T-helper 2 cell (primary cell): ENCODE measurements at places on chromosomes 12 and 14.

DNA sequence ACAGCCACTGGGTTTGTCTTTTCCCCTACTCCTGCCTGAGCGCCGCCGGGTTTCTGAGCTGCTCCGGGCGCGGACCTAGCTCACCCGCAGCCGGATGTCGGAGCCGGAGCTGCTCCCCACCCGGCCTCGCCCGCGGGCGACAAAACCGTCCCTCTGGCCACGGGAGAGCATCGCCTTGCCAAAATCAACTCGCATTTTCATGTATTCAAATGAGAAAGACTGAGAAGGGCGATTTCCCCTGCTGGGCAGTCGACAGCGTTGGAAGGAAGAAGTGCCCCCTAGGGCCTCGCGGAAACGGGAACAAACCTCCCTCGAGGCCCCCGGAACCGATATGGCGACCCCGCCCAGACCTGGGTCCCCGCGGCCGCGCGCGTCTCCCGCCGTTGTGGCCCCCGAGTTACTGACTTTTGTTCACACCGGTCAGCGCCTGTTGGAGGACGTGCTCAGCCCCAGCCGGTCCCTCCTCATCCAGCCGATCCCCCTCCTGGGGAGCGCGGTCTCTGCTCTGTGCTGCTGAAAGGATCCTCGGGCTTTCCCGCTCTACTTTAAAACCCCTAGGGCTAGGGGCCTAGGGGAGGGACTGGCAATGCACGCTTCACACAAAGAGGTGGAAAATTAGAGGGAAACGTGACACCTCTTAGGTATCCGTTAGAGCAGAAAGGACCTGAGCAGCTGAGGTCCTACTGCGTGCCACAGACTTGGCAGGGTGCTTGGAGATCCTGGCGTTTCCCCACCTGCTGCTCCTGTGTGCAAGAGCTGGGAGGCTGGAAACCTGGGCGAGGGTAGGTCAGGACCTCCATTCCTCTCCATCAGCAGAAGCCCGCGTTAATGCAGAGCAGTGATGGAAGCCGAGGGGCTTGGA, 4.3 kb downstream of the TTC6 start:
- DNase-seq = no peak

DNA sequence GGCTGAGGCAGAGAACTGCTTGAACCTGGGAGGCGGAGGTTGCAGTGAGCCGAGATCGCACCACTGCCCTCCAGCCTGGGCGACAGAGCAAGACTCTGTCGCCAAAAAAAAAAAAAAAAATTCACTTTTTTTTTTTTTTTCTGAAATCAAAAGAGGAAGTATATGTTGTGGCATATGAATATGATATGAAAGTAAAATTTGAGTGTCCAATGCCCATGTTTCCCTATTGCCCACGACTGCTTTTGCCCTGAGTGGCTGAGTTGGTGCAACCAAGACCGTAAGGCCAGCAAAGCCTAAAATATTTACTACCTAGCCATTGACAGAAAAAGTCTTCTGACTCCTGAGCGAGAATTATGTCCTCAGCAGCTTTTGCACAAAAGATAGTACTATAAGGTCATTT, 101.7 kb upstream of the PARP11 start:
- DNase-seq = no peak

DNA sequence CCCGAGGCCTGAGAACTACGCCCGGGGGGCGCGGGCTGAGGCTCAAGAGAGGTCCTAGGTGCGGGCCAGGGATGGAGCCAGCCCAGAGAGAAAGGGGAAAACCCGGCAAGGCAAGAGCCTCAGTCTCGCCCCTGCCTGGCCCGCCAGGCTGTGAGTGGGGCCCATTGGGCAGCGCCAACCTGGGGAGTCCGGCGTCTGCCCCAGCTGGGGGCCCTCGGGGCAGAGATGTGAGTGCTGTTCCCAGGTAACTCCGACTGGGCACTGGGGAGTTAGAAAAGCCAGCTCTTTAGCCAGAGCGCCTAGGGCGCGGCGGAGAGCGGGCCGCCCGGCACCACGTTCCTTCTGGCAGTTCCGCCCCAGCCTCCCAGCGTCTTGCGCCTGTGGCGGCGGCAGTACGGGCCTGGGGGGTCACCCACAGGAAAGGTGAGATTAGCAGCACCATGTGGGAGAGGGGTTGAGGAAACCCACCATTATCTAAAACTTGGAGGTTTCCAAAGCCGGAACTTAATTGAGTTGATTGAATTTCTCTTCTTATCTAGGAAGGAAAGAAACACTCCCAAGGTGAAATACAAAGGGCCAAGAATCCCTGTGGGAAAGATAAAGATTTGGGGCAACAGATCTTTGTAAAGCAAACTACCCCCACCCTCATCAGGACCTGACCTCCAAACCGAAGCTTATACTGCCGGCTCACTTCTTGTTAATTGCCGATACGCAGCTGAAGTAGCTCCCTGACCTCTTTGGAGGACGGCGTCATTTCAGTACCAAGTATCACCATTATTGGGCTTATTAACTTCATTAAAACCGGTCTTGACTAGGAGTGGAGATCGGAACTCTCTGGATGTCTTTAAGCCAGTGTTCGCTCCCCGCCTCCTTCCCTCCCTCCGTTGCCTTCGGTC, 11.6 kb downstream of the OTX2 start:
- no peak for DNase-seq

GRCh38 chr12:97235102-97235501, 227.5 kb upstream of the RMST start:
- DNase-seq = no peak

DNA sequence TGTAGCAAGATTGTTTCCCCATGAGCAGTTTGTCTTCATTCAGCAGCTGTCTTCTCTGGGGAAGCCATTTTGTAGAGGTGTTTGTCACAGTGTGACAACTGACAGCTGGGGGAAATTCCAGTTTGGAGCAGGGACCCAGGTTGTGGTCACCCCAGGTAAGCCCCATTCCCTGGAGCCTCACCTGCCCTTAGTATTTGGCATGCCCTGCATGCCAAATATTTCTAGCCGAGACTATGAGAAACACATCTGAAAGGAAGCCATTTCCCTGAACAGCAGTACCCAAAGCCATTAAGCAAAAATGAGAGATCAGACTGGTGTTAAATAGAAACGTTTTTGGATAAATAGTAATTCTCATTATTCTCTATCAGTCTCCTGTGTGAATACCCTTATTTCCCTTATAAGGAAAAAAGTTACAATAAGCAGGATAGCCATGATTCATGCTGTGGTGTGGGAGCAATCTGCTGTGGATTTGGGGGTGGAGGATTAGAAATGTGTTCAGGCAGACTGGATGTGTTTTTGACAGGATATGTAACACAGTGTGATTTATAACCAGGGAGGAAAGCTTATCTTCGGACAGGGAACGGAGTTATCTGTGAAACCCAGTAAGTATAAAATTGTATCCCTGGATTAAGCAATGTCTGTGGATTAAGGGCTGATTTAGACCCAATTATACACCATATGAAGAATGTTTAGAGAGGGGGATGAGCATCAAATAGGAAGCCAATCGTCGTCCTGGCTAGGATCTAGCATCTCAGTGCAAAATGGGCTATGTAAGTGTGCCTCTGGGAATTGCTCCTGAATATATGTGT, 68.9 kb downstream of the DAD1 start:
- DNase-seq = no peak

DNA sequence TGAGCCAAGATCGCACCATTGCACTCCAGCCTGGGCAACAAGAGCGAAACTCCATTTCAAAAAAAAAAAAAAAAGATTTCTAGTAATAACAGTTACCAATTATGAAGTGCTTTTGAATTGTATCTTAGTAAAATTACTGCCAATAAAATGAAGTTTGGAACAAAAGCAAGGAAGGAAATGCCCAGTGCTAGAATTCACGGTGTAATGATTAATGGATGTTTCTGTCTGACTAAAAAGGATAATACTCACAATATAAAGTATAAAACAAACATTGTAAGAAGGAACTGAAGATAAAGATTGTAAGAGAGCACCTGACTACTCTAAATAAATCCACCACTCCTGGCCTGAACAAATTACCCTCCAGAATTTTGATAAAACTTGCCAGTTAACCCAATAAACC, 4.0 kb downstream of the TMEM116 start:
- no peak for DNase-seq

GRCh38 chr12:123111498-123112165, 39.3 kb downstream of the PITPNM2 start:
- DNase-seq = no peak

DNA sequence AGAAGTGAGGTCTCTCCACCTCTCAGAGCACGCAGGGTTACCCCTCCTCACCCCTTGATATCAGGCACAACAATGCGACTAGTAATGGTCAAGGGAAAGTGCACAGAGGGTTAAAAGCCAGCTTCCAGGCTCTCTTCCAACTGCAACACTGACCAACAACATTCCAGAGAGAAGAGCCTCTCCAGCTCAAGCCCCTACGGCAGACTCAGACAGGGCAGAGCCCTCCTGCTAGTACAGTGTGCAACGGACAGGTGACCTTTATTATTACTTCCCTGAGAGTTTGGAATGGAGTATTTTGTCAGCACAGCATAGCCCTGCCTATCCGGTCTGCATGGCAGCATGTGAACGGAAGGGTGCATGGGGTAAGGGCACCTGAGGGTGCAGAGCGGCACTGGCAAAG, 73.0 kb downstream of the PTPN21 start:
- no peak for DNase-seq

GRCh38 chr12:9590441-9590840, 17.3 kb downstream of the KLRB1 start:
- DNase-seq = no peak

GRCh38 chr12:105025890-105026289, 39.8 kb downstream of the NOPCHAP1 start:
- no peak for DNase-seq

DNA sequence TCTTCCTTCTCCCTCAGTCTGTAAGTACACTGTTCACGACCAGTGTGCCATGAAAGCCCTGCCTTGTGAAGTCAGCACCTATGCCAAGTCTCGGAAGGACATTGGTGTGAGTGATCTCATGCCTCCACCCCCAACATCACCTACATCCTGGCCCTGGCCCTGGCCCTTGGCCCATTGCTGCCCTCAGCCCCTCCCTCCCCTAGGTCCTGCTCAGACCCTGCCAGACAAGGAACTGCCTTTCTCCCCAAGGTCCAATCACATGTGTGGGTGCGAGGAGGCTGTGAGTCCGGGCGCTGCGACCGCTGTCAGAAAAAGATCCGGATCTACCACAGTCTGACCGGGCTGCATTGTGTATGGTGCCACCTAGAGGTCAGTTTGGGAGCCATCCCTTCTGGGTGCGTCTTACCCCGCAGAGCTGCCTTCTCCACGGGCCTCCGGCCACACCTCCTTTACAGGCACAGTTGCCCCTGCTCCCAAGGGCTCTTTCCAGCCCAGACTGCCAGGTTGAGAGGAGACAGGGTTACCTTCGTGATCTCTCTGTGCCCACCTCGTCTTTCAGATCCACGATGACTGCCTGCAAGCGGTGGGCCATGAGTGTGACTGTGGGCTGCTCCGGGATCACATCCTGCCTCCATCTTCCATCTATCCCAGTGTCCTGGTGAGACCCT, 9.2 kb downstream of the DGKA start:
- peak; percentile 82 for DNase-seq

- no peak for DNase-seq
Measured at GRCh38 chr14:103206836-103207387, 83.7 kb downstream of the TNFAIP2 start.

DNA sequence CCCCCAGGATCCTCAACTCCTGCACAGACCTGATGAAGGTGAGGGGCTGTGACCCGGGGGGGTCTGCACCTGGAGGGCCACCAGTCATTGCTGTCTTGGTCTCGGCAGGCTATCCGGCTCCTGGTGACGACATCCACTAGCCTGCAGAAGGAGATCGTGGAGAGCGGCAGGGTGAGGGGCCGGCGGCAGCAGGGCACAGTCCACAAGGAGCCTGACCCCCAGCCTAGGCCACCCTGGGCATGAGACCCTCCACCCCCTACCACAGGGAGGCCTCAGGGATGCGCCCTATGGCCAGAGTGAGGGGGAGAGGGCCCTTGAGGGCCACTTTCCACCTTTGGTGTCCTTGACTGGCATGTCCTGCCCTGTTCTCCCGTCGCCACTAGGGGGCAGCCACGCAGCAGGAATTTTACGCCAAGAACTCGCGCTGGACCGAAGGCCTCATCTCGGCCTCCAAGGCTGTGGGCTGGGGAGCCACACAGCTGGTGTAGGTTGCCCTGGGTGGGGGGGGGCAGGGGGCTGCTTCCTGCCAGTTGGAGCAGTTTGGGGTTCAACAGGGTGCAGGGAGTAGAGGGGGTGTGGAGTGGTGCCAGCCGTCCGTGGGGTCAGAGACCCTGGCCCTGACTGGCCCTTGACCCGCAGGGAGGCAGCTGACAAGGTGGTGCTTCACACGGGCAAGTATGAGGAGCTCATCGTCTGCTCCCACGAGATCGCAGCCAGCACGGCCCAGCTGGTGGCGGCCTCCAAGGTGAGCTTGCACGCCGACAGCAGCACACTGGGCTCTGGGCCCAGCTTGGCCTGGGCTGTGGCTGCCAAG, 25.0 kb downstream of the HIP1R start:
- peak; percentile 68 for DNase-seq

- no peak for DNase-seq
Measured at GRCh38 chr12:76464631-76465166, 94.9 kb downstream of the OSBPL8 start.

DNA sequence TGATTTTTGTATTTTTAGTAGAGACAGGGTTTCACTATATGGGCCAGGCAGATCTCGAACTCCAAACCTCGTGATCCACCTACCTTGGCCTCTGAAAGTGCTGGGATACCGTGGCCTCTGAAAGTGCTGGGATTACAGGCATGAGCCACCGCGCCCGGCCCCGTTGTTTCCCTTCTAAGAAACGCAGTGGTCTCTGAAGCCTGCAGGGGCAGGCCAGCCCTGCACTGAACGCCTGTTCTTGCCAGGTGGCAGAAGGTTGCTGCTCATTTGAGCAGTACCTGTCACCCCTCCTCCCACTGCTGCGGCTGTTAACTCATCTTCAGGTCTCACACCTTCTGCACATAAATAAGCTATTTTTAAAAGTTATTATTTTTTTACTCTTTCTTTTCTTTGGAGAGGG, 24.3 kb downstream of the GPRC5A start:
- DNase-seq = no peak

GRCh38 chr12:41558671-41559070, 370.6 kb downstream of the PDZRN4 start:
- no peak for DNase-seq

DNA sequence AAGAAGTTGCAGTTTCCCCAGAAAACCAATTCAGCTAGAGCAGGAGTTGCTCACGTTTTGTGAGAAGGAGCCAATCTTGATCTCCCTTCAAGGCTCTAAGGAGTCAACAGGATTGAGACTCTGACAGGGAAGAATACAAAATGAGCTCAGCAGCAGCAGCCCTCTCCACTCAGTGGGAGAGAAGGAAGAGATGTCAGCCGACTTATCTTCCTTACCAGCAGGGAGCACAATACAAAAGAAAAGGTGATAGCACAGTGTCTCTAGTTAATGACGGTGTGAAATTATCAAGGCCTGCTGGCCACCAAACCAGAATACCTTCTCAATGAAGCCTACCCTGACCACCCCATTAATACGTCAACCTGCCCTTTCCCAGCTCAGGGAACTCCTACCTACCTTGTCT, 223.6 kb upstream of the TMPO start:
- DNase-seq = no peak

GRCh38 chr12:116916714-116917114, 6.0 kb downstream of the FBXW8 start:
- peak; percentile 92 for DNase-seq
